CD4-positive, alpha-beta T cell treated with Interleukin-21 for 1 hour (primary cell): ENCODE measurements at places on chromosomes 7 and 10.

DNA sequence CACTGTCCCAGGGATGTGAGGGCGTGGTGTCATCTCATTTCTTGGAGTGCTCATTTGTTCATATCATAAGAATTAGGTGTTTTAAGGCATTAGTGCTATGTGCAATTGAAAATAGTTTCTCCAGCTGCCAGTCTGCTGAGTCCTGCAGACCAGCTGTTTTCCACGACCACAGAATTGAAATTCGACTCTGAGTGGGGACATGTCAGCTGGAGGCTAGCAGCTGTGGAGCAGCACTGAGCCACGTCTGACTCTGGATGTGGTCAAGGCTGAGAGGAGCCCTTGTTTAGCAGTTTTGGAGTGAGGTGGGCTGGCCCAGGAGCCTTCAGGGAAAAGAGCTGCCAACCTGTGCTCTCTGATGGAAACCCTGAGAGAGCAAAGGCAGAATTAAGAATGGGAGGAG is 156.3 kb upstream of the GRB10 start:
- no peak for DNase-seq

GRCh38 chr7:123792547-123792946 is 43.7 kb upstream of the WASL start:
- DNase-seq, result no peak

DNA sequence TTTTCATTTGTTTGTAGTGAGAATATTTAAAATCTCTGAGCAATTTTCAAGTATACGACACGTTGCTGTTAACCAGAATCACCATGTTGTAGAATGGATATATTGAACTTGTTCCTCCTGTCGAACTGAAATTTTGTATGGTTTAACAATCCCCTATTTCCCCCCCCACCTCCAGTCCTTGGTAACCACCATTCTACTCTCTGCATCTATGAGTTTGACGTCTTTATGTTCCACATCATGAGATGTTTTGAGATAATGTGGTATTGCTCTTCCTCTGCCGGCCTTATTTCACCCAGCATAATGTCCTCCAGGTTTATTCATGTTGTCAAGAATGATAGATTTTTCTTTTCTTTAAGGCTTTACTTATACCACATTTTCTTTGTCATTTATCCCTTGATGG is 17.4 kb upstream of the PRKCQ start:
- no peak for DNase-seq

DNA sequence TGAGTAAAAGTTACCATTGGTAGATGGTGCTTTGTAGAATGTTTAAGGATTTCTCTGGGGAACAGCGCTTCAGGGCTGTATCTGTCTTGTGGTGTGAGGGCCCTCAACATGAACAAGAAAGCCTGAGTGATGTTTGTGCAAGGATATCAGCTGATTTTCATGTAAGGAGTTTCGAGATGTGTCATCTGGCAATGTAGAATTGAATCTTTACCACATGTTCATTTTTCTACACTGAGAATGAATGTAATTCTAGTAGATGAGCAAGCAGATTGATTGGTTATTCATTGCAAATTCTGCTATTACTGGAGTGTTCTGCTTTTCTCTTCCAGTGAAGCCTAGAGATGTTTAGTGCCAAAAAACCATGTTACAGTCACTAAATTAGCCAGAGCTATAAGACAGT is 87.7 kb downstream of the ST7 start:
- DNase-seq, result no peak

GRCh38 chr10:99430116-99430450 is 341 bp downstream of the GOT1 start:
- no peak for DNase-seq

GRCh38 chr7:31002256-31002655 is 38.5 kb downstream of the GHRHR start:
- DNase-seq, result no peak

DNA sequence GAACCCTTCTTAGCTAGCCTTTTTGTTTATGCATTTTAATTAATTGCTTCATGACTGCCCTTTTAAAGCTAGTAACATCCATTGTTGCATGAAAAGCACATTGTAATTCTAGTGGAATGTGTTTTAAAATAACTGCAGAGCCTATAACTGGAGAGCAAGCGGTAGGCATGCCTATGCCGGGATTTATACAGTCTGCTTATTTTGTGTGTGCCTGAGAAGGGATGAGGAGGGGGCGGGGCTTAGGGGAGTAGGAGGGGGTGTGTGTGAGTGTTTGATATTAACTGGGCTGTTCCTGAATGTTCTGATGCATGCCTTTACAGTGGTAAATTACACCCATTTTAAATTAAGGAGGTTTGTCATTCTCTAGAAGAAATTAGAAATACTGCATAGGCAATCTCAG is 208.1 kb downstream of the TCF7L2 start:
- DNase-seq, result no peak

DNA sequence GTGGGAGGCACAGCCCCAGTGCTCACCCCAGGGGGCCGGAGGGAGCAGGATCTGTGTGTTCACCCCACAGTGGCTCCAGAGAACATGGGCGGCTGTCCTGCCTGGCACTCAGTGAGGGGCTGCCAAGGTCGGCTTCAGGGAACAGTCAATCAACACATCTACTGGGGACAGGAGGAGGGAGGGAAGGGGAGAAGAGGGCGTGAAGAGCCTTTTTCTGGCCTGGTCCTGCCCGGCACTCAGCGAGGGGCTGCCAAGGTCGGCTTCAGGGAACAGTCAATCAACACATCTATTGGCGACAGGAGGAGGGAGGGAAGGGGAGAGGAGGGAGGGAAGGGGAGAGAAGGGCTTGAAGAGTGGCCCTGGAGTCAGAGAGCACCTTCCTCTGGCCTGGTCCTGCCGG is 184.9 kb downstream of the ADARB2 start:
- DNase-seq, result no peak

- no peak for DNase-seq
Measured at GRCh38 chr10:73019100-73019499, 64.5 kb upstream of the PLA2G12B start.

GRCh38 chr7:40120020-40120419 is 14.4 kb downstream of the MPLKIP start:
- no peak for DNase-seq

DNA sequence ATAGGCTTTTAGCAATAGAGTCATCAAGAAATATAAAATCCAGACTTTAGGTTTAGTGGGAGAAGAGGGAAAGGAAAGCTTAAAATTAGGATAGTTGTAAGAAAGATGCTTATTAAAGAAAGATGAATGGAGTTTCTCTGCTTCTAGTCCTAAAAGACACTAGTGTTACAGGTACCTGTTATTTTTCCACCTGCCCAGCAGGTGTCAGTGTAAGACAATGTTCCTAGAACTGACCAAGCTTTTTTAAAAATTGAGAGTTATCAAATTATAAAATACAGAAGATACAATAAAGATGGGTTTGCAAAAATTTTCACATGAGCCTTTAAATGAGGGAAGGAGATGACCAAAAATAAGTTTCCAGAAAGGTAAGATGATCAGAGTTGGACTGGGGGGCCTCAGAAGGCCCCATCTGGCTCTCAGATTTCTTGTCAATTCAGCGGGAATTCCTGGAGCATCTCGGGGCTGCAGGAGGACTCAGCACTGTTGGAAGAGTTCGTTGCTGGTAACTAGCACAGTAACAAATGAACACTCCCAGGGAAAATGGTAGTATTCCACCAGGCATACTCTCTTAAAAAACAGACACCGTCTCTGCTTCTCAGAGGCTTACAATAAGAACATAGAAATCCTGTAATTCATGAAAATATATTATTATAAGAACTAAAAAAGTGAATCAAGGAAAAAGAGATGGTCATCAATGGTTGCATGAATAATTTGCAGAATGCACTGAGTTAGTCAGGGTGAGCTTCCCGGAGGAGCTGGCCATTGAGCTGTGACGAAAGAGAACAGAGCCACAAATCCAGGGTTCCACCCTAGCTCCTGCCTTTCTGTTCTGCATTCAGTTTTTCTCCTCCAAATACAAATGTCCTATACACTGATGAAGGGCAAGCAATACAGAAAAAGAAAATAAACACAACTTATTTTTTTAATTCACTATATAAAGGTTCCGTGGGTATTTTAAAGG is 71.8 kb upstream of the PIK3CG start:
- DNase-seq, result peak; percentile 57

GRCh38 chr7:1312136-1313070 is 79.7 kb downstream of the UNCX start:
- DNase-seq, result no peak

DNA sequence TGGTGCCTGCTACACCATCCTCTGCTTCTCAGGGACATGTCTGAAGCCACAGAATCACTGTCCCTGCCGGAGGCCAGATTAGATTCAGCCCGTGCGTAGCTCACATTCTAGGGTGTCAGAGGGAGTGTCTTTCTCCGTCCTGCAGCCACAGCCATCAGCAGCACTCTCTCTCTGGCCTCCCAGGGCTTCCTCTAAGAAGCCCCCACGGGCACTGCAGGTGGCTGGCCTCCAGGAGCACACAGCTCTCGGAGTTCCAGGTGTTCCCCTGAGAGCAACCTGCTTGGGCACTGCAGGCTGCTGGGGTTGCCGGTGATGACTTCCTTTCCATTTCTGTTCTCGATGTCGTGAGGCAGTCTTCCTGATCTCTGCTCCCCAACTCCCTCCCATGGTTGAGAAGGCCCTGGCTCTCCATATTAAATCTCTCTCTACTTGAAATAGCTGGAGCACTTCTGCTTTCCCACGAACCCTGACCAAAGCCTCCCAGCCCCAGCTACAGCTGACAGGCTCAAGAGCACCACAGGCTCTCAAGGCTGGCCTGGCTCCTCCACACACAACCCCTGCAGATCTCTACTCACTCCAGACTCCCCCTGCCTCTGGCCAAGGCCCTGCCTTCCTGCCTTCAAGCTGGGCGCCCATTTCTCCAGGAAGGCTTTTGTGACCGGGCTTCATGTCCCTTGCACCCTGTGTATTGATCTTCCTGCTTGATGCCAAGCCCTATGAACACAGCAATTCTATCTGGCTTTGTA is 49.0 kb upstream of the TMEM72 start:
- no peak for DNase-seq

DNA sequence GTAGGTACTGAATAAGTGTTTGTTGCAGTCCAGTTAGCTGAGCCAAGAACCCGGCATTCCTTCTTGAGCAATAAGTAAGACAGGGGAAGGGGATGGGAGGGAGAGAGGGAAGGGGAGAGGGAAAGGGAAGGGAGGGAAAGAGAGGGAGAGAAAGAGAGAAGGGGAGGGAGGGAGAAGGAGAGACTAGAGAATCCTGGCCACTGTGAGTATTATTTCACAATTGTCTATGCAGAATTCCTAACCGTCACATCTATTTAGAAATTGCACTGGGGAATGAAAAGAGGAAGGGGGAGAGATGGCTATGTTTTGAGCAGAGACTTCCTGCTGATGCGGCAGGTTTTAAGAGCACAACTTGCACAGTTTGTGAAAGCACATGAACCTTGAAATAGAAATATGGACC is 251.4 kb upstream of the ZMIZ1 start:
- DNase-seq, result no peak

GRCh38 chr7:136530831-136531230 is 337.6 kb upstream of the CHRM2 start:
- DNase-seq, result no peak

DNA sequence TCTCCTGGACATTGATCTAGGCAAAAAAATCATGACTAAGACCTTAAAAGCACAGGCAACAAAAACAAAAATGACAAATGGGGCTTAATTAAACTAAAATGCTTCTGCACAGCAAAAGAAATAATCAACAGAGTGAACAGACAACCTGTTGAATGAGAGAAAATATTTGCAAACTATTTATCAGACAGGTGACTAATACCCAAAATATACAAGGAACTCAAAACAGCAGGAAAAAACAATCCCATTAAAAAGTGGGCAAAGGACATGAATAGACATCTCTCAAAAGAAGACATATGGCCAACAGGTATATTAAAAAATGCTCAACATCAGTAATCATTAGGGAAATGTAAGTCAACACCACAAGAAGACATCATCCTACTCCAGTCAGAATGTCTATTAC is 166.8 kb downstream of the MTERF1 start:
- no peak for DNase-seq

DNA sequence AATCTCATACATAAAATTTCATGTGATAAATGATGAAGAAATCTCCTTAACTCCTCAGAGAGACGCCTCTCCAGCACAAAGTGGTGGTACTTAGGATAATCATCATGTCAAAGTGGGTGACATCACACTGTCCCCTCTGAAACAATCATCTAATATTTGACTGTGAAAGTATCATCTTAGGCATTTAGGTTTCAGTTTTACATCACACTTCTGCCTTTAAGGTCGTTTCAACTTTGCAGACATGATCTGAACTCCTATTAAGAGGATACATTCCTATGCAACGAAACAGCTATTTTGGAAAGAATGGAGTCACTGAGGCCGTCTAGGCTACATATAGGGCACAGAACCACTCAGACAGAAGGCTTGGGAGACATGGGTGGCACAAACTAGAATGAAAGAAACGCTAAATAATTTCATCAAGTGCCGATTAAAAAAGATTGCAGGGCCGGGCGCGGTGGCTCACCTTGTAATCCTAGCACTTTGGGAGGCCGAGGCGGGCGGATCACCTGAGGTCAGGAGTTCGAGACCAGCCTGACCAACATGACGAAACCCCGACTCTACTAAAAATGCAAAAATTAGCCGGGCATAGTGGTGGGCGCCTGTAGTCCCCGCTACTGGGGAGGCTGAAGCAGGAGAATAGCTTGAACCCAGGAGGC is 2.0 kb downstream of the VOPP1 start:
- peak; percentile 45 for DNase-seq

- DNase-seq, result peak; percentile 43
Measured at GRCh38 chr10:119817991-119818888, 54.4 kb downstream of the MCMBP start.

DNA sequence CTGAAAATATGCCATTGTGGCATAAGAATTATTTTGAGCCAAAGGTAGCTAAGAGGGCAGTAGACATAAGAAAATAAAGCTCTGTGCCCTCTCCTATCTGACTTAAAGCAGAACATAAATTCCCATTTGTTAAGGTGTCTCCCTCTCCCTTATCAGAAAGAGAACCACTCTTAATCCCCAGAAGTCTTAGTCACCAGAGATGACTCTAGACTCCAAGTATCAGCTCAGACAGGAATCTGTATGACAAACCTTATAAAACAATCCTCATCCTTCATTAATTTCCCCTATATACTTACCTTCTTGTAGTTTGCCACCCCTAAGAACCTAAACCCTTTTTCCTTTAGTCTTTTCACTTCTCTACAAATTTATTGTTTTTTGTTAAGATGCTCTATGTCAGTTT is 21.8 kb upstream of the PIP4K2A start:
- no peak for DNase-seq

GRCh38 chr10:110373059-110373458 is 68.3 kb upstream of the SMNDC1 start:
- no peak for DNase-seq

- no peak for DNase-seq
Measured at GRCh38 chr10:126439942-126440341, 51.7 kb upstream of the ADAM12 start.

GRCh38 chr10:120208488-120208887 is 248.5 kb upstream of the PLPP4 start:
- DNase-seq, result no peak
